ENCODE measurements at places on chromosomes 1 and 21.

DNA sequence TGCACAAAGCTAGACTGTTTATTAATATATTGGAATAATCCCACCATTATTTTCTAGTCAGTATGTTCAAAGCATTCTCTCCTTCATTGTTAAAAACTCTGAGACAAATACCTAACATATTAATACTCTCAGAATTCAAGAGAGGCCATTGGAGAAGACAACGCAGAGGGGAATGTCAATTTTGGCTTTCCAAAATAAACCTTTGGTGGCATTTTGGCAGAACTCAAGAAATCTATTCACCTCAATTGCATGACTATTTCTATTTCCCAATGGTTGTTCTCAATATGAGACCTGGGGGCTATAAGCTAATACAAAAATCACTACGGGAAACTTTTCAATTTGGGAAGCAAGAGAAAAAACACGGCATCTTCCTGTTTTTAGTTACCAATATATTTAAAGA lies 58.5 kb downstream of the RUSC1 start:
- DNase-seq = no peak

- DNase-seq = no peak
Measured at GRCh38 chr21:27569831-27570230, 602.9 kb upstream of the ADAMTS5 start.

GRCh38 chr1:236948996-236949395 lies 55.2 kb downstream of the MT1HL1 start:
- DNase-seq = no peak

DNA sequence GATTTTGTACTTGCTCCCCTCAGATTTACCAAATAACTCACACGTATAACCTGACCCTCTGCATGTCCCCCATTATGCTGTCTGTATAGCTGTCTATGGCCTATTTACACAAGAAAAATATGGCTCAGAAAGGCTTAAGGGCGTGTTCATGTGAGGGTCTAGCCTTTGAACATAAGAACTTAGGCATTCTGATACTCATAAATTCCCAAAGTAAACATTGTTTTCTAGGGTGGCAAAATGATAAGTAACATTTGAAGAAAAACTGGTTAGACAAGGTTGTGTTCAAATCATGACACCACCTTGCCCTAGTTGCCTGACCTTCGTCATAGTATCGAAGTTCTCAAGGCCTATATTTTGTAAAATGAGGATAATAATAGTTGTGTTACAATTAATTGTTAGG lies 394.6 kb downstream of the LRRIQ3 start:
- no peak for DNase-seq

DNA sequence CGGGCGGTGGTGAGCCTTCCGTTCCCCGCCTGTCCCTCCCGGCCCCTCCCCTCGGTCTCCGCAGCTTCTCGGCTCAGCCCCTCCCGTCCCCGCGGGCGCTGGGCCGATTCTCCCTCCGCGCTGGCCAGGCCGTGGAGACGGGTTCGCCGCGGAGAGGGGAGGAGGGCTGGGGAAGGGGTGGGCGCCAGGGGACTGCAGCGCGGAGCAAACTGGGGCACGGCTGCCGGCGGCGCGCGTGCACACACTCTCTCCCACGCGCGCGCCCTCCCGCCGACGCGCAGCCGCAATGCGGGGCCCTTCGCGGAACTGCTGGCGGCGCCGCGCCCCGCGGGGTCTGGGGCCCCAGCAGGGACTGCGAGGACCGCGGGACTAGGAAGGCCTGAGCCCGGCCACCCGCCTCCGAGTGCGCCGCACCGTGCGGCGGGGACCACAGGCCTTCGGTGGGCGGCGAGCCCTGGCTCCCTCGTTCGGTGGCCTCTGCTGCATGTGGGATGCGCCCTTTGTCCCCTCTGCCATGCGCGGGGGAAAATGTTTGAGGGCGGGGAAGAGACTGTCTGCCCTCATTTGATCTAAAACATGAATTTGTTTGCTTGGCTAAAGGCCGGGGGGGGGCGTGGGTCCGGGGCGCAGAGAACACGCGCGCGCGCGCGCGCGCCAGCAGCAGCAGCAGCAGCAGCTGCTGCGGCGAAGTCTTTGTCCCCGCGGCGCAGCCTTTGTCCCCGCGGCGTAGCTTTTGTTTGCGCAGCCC lies 90.7 kb upstream of the VAMP3 start:
- DNase-seq = no peak

GRCh38 chr1:56447823-56448222 lies 131.5 kb downstream of the PLPP3 start:
- DNase-seq = no peak

DNA sequence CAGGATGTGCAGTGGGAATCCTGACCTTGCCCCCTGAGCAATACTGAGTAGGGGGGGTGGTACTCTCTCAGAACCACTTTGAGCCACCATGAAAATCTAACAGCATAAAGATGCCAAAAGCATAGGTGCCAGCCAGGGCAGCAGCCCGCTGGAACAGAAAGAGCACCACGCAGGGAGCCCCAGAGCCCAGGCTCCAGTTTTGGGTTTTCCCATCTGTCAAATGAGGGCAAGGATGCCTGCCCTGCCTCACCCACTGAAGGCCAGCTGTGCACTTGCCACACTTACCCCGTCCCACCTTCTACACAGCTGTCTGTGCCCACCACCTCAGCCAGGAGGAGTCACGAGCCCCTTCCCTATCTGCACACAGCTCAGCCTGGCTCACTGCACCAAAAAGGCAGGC lies 20.8 kb downstream of the LRP8 start:
- no peak for DNase-seq

DNA sequence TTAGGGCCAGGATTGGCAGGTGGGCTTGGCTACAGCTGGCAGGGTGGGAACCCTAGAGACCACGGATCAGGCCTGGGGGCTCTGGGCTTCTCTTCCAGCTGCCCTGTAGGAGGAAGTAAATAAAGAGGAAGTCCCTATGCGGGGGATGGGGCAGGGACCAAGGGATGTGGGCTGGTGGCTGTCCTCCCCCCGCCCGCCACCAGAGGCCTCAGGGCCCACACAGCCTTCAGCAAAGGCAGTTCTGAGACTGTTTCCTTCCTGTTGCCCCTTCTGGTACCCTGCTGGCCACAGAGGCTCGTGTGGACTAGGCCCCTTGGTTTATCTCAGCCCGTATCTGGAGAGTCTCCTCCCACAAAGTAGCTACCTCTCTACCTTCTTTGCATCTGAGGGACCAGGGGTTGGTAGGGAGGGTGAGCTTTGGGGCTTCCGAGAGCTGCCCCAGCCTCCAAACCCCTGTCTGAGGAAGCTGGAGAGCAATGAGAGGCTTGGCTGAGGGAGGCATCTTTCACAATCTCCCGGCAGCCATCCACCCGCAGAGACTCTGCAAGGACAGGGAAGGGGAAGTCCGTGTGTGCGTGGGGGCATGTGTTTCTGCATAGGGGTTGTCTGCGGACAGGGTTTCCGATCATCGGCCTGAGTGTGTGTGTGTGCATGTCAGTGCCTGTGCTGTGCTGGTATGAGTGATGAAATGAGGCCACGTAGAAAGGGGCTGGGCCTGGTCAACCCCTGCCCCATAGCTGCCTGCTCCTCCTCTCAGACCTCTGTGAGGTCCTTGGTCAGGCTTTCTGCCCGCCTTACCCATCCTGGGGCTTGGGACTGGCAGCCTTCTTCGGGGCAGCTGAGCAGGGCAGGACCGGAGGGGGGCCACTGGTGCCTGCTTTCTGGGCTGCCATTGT lies 12.5 kb downstream of the RPS6KA1 start:
- no peak for DNase-seq

DNA sequence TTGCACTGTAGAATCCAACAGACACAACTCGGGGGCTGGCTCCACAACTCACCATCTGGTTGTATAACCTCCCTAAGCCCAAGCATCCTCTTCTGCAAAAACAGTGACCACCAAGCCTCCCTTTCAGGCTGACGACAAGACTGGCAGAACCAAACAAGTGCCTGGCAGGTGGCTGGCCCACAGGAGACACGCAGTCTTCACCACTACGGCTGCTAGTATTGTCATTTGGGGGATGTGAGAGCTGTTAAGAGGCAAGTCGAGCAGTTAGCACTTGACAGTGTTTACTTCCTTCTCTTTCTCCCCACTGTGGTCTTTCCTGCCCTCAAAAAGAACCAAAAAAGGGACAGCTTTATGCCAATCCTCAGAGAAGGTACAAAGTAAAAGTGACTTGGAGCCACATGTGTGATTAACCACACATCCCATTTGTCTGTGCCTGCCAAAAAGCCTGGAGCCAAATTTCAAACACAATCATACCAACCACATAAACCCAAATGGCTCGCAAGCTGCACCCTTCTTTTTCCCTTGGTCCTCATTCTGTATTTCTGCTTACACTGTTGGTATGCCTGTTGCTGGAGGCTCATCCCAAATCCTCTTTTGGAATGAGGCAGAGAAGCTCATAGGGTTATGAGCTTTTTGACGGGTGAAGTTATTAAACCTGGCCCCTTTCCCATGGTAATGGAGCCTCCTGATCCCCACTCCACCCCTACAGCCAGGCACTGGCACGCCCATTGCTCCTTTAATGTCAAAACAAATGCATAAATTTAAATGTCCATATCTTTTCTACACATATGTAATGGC lies 94.1 kb downstream of the TGFBR3 start:
- no peak for DNase-seq

- no peak for DNase-seq
Measured at GRCh38 chr1:213131851-213132655, 81.0 kb downstream of the RPS6KC1 start.

GRCh38 chr1:238107322-238107721 lies 216.6 kb upstream of the ZP4 start:
- no peak for DNase-seq

GRCh38 chr21:42146821-42147220 lies 72.1 kb upstream of the ABCG1 start:
- no peak for DNase-seq

- DNase-seq = no peak
Measured at GRCh38 chr1:75725266-75725665, 757 bp downstream of the ACADM start.

DNA sequence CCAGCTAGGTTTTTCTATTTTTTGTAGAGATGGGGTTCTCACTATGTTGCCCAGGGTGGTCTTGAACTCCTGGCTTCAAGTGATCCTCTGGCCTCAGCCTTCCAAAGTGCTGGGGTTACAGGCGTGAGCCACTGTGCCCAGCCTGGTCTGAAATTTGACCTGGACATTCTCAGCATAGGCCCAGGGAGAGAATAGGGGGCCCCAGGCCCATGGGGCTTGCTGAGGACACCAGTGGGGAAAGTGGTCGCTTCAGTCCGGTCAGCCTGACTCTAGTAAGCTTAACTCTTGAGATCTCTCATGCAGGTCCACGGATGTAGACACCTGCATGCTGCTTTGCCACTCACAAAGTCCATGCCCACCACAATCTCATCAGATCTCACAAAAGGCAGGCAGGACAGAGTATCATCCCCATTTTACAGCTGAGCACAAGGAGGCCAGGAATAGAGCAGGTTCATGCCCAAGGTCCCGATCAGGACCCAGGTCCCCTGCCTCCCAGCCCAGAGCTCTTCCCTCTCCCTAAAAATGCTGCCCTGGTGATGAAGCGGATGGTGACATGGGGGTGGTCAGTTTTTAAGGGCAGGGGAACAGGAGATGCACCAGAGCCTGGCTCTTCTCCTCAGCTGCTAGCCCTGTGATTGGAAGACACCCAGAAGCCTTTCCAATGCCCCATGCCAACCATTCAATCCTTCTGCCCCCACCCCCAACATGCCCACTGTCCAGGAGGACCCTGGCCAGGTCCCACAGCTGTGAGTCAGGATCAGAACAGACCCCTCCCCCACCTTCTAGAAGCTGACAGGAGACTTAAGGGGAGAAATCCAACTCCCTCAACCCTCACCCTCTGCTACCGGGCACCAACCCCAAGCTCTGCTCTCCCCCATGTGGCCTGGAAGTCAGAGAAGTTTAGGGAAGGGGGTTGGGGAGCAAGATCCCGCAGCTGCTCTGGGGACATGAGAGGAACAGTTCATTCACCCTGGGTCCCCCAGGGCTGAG lies 1.8 kb downstream of the FHL3 start:
- DNase-seq = no peak

GRCh38 chr1:30028283-30028682 lies 695.1 kb downstream of the MATN1 start:
- no peak for DNase-seq

DNA sequence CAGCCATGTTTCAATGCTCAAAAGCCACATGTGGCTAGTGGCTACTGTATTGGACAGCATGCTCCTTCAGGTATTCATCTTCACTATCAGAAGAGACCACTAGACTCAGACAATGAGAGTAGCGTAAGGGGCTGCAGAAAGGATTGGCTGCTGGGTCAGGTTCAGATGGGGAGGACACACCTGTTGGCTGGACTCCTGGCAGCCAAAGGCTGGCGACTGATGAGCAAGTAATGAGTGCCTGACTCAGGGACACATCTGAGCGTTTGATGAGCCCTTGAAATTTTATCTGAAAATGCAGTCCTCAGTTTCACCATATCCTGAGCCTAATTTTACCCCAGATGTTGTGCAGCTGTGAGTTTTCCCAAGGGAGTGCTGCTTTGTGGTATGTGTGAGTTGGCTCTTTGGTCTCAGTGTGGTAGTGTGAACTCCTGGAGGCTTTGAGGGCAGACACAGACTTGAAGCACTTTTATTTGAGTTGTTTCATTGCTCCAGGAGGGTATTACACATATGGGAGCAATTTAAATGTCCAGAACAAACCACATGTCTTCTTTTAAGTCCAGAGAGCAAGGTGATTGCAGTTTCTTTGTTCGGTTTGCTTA lies 9.6 kb downstream of the ST6GALNAC3 start:
- DNase-seq = no peak

DNA sequence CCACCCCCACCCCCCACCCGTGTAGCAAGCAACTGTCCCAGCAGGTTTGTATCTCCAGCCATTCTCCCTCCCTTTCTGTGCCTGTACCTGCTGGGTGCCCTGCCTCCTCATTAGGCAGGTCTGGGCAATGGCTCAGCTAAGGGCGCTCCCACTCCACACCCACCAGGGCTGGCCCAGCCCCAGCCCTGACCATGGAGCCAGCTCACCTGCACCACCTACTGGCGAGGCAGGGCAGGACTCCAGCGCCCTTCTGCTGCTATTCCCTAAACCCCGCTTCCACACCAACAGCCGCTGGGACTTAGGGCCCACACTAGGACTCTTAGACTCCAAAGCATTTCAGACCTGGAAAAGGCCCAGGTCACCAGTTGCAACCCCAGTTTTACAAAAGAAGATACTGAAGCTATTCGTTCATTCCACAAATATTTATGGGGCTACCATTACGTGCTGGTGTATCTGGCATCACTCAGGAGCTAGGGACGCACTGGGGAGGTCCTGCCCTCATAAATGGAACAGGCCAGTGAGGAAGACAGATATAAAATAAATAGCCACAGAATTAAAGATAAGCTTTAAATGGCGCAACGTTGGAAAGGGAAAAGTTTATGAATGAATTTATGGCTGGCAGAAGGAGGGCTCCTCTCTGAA lies 24.0 kb downstream of the PGLYRP3 start:
- no peak for DNase-seq

GRCh38 chr1:19630720-19631395 lies 13.3 kb upstream of the NBL1 start:
- DNase-seq = no peak

GRCh38 chr1:187933562-187934419 lies 1105.0 kb downstream of the PLA2G4A start:
- no peak for DNase-seq

DNA sequence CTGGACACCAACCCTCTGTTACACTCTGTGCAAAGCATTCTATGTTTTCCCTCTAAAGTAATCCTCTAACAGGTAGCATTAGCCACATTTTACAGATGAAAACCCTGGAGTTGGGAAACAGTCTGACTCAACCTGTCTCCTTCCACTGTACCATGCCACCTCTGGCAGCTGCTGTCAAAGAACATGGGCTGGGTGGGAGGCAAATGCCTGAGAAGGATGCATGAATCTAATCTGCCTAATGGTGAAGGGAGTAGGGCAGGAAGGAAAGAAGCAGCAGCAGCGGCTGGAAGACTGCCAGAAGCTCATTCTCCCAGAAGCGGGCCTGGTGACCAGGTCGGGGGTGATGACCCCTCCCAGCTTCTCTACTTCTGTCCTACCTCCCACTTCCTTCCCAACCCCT lies 21.7 kb downstream of the LRRC71 start:
- DNase-seq = no peak
